GM12878 (cell line): ENCODE measurements at places on chromosomes 5 and 9.

DNA sequence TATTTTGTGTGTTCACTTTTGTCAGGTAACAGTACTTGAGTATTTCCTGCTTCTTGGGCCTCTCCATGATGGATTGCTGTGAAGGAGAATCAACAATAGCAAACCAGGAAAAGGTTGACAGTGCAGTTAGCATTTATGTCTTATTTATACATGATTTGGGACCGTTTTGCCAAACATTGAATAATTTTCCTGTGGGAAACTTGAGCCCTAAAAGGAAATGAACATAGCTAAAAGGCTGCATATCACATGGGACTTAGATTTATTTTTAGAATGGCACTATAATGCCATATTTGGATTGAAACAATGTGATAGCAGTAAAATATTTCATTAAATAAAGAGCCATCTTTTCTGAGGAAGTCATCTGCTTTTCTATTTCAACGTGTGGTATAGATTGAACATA, 15.3 kb downstream of the GPR21 start:
- no peak for DNase-seq

- DNase-seq, result no peak
Measured at GRCh38 chr5:37055383-37055990, 178.9 kb downstream of the NIPBL start.

DNA sequence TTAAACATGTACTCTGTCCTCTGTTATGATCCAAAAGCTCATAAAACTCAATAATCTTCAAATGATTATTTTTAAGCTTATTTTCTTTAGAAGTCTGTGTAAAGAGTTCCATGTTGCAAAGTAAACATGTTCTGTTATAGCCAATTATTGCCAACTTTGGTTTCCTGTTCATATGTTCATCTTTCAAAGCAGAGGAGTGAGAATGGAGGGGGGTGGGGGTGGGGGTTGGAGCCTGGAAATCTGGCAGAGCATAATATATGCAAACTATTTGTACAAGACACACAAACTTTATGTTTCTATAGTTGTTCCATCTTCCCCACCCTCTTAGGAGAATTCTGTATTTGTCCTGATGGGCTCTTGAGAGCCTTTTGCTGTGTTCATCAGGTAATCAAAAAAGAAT, 135.0 kb downstream of the STARD4 start:
- no peak for DNase-seq

DNA sequence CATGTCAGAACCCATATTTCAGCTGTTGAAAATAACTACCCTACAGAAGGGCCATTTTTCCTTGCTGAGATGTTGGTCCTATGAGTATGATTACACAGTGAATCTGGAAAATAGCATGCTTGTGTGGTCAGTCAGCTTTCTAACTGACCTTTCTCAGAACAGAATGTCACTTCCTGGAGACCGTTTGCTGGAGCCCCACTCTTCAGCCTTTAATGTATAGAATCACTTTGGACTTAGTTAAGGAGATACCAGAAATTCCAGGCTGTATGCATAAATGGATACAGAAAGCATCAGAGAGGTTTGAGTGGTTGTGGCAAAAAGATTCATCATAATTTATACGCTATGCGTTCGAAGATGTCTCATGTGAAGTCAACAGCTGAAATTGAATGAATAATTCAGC, 488.1 kb downstream of the EBF1 start:
- DNase-seq, result no peak

- no peak for DNase-seq
Measured at GRCh38 chr5:665541-665955, 27.6 kb downstream of the TPPP start.

GRCh38 chr9:71233646-71234045, 112.2 kb upstream of the TRPM3 start:
- DNase-seq, result no peak

DNA sequence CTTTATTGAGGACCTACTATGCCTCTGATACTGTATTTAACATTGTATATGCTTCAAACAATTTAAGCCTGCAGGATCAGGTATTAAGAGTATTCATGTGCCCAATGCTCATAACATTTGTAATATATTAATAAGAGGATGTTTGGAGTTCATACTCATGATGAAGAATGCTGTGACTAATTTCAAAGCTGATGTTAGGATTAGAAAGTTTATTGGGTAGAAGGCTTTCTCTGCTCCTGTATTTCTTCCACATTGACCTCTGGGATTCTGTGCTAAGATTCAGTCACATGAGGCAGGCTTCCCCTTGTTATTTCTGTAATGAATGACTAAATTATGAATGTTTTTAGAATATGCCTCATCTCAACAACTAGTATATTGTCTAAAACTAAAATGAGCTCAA, 456.4 kb downstream of the NFIB start:
- DNase-seq, result no peak

- DNase-seq, result no peak
Measured at GRCh38 chr5:34691326-34691725, 35.2 kb downstream of the RAI14 start.

DNA sequence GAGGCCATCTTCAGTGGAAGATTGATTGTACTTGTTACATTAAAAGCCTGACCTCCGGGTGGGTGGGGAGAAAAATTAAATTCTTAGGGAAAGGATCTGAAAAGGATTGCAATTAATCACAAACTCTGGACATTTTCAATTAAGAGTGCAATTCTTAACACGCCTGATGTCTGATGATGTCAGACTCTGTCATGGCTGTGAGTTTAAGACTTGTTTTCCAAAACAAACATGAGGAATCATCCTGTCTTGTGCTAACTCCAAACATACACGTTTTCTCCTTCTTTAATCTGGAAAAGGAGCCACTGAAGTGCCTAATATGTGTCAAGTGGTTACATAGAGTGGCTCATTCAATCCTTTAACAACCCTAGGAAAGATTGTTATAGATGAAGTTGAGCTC, 60.4 kb upstream of the SMIM23 start:
- no peak for DNase-seq

GRCh38 chr5:31605920-31606319, 33.0 kb upstream of the PDZD2 start:
- no peak for DNase-seq

DNA sequence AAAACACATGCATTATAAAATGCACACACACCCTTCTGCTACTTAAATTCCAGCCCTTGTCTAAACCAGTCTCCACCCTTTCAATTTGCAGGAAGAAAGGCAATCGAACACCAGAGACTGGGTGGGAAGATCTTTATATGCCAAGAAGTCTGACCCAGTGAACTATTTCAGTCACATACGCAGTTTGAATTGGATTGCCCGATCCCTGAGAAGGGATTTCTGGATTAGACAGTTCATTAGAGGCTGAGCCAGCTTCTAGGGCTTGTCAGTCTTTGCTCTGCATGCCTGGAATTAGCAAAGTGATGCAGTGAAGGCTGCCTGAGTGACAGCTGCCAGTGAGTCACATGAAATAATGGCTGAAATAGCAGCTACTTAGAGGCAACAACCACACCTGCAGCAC, 159.9 kb downstream of the PPP2R2B start:
- DNase-seq, result no peak

DNA sequence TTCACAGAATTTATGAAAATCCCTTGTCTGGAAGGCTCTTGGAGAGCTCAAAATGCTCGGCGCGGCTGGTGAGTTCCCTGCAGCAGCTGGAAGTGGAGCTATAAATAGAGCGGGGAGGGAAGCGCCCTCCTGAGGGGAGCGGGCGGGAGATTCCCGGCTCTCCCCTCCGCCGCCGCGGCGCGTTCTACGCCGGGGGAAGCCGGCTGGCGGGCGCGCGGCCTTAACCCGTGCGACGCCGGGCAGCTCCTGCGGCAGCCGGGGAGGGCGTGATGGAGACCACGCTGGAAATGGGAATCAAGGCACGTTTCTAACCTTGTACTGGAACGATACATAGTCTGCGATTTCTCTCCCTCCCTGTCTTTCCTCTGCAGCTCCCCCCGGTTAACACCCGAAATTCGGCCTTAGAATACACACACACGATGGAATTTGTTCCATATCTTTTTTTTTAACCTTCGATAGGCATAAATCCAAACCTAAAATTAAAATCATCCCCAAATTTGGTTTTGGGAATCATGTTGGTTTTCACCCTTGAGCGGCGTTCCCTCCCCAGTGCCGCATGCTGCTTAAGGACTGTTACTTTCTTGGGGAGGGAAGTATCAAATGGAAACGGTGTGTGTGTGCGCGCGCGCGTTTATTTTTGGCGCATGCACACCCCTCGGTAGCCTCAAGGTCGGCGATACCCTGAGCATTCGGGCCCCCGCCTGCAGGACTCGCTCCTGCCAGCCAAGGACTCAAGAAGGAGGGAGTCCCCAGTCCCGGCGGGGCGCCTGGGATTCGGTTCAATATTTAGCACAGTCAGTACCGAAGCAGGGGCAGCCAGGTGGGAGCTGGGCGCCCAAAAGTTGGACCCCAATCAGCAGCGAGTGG, 306.3 kb upstream of the KCNN2 start:
- no peak for DNase-seq

DNA sequence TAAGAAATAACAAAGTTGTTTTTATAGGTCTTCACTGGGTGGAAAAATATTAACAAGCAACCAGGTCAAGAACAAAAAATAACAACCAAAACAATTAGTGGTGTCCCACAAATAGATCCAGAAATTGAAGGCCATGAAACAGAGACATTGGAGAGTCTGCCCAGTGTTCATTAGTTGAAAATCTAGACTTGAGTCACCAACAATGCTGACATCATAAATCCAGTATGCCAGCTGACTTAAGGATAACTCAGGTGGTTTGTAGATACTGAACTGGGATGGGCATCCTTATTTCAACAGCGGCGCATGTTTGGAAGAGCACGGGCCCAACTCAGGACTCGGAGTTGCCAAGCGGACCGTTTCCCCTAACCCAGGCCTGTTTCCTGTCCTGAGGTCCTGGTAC, 80.7 kb upstream of the TNFAIP8 start:
- no peak for DNase-seq

DNA sequence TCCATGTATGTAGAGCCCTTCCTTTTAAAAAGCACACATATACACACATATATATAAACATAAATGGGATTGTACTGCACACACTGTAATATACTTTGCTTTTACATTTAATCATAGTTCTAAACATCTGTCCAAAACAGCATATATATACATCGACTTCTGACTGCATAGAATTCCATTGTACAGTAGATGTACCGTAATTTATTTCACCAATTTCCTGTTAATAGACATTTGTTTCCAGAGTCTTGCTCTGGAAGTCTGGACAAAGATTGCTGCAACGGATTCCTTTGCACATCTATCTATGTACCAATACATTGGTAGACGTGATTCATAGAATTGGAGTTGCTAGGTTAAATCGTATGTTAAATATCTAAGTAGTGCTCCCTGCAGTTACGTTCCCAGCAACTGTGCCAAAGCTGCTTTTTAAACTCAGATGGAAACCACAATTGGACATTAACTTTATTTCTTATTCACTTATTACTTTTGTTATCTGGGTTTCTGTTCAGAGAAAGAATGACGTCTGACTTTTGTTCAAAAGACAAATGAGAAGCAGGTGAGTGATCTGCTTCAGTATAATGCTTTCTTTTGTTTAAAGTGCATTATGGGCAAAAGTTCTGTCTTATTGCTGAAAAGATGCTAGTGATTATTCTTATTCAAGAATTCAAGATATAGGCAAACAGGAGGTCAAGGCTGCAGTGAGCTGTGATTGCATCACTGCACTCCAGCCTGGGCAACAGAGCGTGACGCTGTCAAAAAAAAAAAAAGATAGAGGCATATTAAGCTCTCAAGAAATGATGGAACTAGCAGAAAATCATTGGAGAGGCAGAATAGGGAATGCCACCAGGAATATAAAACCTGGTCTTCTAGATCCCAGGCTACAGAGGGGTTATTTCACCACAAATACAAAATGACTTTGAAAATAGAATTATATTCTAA, 138.2 kb downstream of the FGF1 start:
- no peak for DNase-seq

DNA sequence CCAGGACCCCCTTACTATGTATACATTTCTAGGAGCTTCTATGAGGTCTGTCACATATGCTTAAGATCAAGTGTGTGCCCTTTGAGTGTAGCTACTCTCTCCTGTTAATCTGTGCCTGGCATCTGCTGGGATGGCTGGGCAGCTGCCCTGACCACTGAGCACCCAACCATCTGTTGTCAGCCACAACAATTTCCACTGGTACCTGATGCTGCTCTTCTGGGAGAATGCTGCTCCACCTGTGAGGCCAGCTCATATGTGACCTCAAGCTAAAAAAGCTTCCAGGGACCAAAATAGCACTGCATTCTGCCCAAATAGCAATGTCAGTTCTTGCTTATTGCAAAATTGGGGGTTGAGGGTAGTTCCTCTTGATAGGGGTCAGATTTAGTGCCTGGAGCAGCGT, 595.6 kb downstream of the RAB3C start:
- no peak for DNase-seq

GRCh38 chr5:63145167-63145566, 566.5 kb downstream of the LRRC70 start:
- no peak for DNase-seq

DNA sequence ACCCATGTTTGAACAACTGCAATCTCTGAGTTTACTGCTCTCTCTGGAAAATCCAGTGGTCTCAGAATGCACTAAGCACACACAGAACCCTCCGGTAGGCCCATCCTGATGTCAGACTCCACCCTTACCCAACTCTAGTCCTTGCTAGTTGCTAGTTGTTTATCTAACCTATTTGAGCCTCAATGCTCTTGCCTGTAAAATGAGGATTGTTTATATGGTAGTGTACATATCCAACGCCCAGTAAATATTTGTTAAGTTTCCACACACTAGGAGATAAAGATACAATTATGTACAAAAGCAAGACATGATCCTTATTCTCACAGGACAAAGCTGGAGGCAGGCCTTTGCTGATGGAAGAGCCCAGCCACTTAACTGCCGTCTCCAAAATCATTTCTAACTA, 192.2 kb downstream of the SPOCK1 start:
- no peak for DNase-seq

- DNase-seq, result no peak
Measured at GRCh38 chr5:84861306-84861705, 476.6 kb upstream of the EDIL3 start.

- no peak for DNase-seq
Measured at GRCh38 chr5:88390096-88390441, 121.4 kb upstream of the TMEM161B start.

DNA sequence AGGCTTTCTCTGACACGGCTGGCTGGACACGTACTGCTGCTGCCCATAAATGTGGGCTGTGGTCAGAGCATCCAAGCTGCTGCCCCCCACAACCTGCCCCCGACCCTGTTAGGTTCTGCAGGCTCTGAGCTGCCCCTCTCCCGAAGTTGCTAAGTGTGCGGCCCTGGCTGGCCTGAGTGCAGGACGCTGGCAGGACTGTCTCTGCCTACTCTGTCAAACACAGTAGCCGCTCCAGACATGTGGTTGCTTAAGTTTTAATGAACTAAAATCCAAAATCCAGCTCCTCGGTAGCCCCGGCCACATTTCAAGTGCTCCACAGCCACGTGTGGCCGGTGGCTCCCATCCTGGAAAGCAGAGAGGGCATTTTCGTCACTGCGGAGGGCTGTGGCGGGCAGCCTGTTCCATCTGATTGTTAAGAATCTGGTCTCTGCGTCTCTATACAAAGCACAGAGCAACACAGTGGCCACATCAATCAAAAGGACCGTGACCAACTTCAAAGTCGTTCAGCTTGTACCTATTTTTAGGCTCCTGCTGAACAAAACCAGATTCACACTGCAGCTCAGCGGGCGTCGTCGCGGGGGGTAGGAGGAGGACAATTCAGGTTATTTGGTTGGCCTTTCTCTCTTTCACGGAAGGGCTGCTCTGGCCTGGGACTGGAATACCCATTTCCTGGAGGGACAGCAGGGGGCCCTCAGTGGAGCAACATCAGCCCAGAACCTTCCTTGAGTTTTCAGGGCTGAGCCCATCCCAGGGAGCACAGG, 68.9 kb downstream of the PTCH1 start:
- DNase-seq, result no peak

GRCh38 chr5:68502531-68502930, 287.0 kb downstream of the PIK3R1 start:
- DNase-seq, result no peak

GRCh38 chr9:95771556-95772246, 103.8 kb upstream of the ERCC6L2 start:
- no peak for DNase-seq
